Body of pancreas (tissue), 4 donors: ENCODE measurements at places on chromosomes 12 and 14. TPM values are rescaled to one million over a fixed set of nuclear protein-coding genes. Genes with fewer than 3 reads are reported as not detected.

GRCh38 chr14:52599974-52600373 lies 47.3 kb downstream of the GPR137C start:
- H3K4me1 ChIP-seq, result no peaks in the 10 kb centered on the region
- no peaks in the 10 kb centered on the region for H3K27me3 ChIP-seq
- H3K27ac ChIP-seq, result no peak overlapping the region
- no peaks in the 10 kb centered on the region for H3K36me3 ChIP-seq
- no peak overlapping the region for H3K4me3 ChIP-seq

DNA sequence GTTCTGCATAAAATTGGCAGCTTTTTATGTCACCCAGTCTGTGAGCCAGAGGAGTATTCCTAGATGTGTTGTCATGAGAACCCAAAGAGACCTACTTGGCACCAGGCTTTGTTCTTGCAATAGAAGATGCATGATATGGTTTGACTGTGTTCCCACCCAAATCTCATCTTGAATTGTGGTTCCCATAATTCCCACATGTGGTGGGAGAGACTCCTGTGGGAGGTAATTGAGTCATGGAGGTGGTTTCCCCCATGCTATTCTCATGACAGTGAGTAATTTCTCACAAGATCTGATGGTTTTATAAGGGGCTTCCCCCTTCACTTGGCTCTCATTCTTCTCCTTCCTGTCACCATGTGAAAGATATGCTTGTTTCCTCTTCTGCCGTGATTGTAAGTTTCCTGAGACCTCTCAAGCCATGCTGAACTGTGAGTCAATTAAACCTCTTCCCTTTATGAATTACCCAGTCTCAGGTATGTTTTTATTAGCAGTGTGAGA lies 572.0 kb upstream of the ATP2B1 start:
- H3K36me3 ChIP-seq, result no peaks in the 10 kb centered on the region
- no peaks in the 10 kb centered on the region for H3K27me3 ChIP-seq
- H3K27ac ChIP-seq, result no peak overlapping the region
- H3K4me3 ChIP-seq, result no peak overlapping the region
- H3K4me1 ChIP-seq, result no peaks in the 10 kb centered on the region
- no peak for DNase-seq

DNA sequence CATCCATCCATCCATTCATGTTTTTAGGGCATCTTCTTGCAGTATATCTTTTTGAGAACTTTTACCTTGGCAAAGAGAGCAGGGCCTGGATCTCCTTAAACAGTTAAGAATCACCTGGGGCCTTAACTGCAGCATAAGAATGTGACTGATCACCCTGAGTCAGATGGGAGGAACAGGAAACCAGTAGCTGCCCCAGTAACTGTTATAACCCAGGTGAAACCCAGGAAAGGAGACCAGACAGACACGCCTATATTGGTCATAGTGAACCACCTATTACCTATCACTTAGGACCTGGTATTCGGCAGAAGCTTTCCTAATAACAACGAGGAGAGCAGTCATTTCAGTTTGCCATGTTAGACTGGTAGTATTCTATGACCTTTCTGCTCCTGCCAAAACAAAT lies 43.4 kb upstream of the NR2C1 start:
- peaks cover 20% of the 10 kb centered on the region for H3K4me1 ChIP-seq
- peaks cover 2% of the 10 kb centered on the region for H3K36me3 ChIP-seq
- no peak for DNase-seq
- H3K27ac ChIP-seq, result no peak overlapping the region
- H3K27me3 ChIP-seq, result no peaks in the 10 kb centered on the region
- H3K4me3 ChIP-seq, result no peak overlapping the region

DNA sequence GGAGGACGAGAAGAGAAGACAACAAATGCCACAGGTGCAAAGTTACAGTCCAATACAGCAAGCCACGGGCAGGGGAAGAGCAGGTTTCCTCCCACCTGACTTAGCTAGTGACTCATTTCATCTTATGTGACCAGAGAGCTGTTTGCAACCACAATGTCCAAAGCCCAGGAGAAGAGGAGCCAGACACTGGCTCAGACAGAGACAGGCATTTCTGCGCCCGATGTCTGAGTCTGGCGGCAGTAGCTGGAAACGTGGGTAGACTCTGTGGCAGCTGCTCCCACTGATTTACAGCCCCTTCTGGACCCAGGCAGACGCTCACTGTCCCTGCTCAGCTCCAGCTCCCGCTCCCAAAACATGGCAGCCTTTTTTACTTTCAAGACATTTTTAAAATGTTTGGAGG lies 60.0 kb downstream of the CHGA start:
- H3K27me3 ChIP-seq, result no peaks in the 10 kb centered on the region
- H3K4me3 ChIP-seq, result no peak overlapping the region
- H3K36me3 ChIP-seq, result no peaks in the 10 kb centered on the region
- H3K4me1 ChIP-seq, result peaks cover 32% of the 10 kb centered on the region

DNA sequence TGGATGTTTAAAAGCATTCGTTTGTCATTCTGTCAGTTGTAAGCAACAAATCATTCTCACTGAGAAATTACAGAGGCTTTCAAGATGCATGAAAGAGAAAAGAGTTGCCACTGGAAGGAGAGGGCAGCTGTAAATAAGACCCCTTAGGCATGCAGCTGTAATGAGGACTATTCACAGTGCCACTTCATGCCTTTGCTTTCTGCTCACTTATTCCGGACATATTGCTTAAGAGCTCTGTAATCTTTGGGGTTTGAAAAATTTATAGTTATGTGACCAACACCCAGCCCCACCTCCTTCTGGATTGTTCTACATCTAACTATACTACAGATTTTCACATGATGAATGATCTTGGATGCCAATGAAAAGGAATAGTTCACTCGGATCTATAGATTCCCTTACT lies 194.8 kb upstream of the DCN start:
- H3K36me3 ChIP-seq, result no peaks in the 10 kb centered on the region
- H3K27me3 ChIP-seq, result no peaks in the 10 kb centered on the region
- H3K4me3 ChIP-seq, result no peak overlapping the region
- H3K27ac ChIP-seq, result no peak overlapping the region
- H3K4me1 ChIP-seq, result peaks cover 5% of the 10 kb centered on the region

DNA sequence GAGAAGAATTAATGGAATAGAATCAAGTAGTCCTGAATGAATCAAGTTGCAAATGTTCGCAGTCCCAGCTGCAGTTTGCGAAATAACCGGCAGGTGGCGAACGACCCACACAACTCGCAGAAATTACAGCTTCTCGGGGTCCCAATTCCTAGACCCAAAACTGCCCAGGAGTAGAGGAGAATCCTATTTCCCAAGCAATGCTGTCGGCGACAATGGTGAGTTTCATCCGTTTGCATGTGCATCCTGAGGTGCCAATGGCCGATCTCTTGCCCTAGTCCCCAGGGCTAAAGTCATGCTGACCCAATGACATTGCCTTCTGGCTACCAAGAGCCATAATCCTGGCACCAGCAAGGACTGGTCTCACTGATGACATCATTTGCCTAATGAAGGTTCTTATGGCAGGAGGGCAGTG lies 8.5 kb upstream of the ASCL1 start:
- no peaks in the 10 kb centered on the region for H3K4me1 ChIP-seq
- H3K27me3 ChIP-seq, result no peaks in the 10 kb centered on the region
- H3K27ac ChIP-seq, result no peak overlapping the region
- peak; percentile 69 for DNase-seq
- no peak overlapping the region for H3K4me3 ChIP-seq

DNA sequence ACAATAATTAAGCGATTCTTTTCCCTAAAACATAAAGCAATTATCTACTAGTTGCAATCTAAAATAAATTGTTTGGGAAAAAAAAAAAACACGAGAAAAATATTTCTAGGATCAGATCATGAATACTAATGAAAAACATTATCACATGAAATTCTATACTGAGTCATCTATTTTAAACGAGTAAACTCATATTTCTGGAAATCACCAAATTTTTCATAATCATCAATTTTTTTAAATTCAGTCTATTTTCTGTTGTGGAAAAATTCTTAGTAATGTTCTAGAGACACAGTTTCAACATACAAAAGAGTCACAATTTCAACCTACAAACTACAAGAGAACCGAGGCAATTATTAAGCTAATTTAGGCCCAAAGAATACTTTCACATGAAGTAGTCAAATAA lies 245.6 kb upstream of the SOX5 start:
- H3K36me3 ChIP-seq, result no peaks in the 10 kb centered on the region
- H3K27ac ChIP-seq, result no peak overlapping the region
- H3K4me1 ChIP-seq, result no peaks in the 10 kb centered on the region
- DNase-seq, result no peak
- H3K27me3 ChIP-seq, result no peaks in the 10 kb centered on the region

DNA sequence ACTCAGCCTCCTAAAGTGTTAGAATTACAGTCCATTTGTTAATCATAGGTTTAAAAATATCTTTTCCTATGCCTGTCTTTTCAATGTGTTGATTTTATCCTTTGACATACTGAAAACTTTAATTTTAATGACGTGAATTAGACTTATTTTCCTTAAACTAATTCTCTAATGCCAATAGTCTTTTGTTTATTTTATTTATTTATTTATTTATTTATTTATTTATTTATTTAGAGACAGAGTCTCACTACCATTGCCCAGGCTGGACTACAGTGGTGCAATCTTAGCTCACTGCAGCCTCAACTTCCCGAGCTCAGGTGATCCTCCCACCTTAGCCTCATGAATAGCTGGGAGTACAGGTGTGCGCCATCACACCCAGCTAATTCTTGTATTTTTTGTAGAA lies 694.5 kb downstream of the TRHDE start:
- H3K4me3 ChIP-seq, result no peak overlapping the region
- H3K27ac ChIP-seq, result no peak overlapping the region
- no peaks in the 10 kb centered on the region for H3K27me3 ChIP-seq
- no peaks in the 10 kb centered on the region for H3K36me3 ChIP-seq
- DNase-seq, result no peak

DNA sequence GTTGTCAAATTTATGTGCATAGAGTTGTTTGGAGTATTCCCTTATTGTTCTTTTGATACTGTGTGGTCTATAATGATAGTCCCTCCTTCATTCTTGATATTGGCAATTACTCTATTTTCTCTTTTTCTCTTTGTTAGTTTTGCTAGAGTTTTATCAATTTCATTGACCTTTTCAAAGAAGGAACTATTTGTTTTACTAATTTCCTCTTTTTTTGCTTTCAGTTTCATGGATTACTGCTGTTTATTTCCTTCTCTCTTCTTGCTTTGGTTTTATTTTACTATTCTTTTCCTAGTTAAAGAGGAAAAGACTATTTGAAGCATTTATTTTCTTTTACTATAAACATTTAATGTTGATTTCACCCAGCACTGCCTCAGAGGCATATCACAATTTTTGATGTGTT lies 250.9 kb upstream of the PELI2 start:
- H3K27ac ChIP-seq, result no peak overlapping the region
- H3K36me3 ChIP-seq, result no peaks in the 10 kb centered on the region
- no peak overlapping the region for H3K4me3 ChIP-seq
- no peaks in the 10 kb centered on the region for H3K4me1 ChIP-seq
- DNase-seq, result no peak
- no peaks in the 10 kb centered on the region for H3K27me3 ChIP-seq

- no peak overlapping the region for H3K27ac ChIP-seq
- no peak overlapping the region for H3K4me3 ChIP-seq
- no peak for DNase-seq
- no peaks in the 10 kb centered on the region for H3K4me1 ChIP-seq
- no peaks in the 10 kb centered on the region for H3K27me3 ChIP-seq
- no peaks in the 10 kb centered on the region for H3K36me3 ChIP-seq
These were observed 77.4 kb downstream of the AACS start for GRCh38 chr12:125142601-125143000.

Gene SIX6
- not detected for total RNA-seq

Gene ACYP1
- 8.3 TPM for total RNA-seq

Gene KLHL33
- total RNA-seq, result 0.26 TPM

Gene MYF5
- total RNA-seq, result not detected

Gene PTCSC3
- total RNA-seq, result not detected

Gene CCDC85C
- 8.9 TPM for total RNA-seq

Gene FAM90A1
- not detected for total RNA-seq

Gene FOXA1
- total RNA-seq, result 0.26 TPM
